HT1080 (cell line): ENCODE measurements at places on chromosomes 1 and 21.

DNA sequence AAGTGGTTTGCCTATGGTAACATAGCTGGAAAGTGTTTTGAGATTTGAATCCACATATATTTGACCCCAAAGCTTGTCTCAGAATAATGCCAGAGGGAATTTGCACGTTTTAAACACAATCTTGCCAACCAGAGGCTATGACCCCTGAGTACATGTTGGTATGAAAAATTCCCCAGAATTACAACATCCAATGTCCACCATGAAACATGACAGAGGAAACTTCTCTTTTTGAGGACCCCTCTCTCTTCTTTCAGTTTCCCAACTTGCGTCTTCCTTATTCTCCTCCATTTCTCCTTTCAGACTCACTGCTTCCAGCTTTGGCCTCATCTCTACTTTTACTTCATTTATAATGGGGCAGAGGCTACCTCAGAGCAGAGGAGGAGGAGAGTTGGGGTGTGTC, 5.5 kb upstream of the KCNJ9 start:
- DNase-seq, result no peak

- DNase-seq, result peak; percentile 86
Observed at GRCh38 chr21:26842974-26843932, 2.0 kb downstream of the ADAMTS1 start.

DNA sequence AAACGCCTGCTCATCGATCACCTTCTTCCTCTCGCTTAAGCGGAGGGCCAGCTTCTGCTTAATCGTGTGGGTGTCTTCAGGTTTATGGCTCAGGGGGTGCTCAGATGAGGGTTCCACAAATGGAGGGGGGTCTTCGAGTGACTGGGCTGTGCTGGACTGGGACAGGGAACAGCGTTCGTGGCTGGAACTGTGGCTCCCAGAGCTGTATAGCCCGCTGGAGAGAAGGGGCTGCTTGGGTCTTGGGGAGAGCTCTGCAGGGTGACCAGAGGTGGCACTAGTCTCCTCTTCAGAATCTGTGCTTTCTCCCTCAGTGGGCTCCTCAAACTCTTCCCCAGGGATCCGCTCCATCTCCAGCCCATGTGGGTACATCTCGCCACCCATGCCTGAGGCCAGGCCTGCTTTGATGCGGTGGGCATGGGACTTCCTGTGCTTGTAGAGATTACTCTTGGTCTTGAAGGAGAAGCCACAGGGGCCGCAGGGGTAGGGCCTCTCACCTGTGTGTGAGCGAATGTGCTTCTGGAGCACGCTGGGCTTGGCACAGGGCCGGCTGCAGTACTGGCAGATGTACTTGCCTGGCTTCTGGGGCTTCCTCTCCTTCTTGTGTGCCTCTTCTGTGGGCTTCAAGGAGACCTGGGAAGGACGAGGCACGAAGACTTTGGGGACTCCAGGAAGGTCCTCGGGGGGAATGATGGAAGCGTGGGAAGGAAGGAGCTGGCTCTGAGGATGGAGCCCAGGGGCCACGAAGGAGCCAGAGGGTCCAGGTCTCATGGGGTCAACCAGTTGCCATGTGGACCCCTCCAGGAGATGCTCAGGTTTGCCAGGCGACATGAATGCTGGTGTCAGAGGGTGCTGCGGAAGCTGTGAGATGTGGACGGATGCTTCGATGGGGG, 99.4 kb upstream of the EDN2 start:
- no peak for DNase-seq

GRCh38 chr21:38258521-38259485, 2.0 kb downstream of the KCNJ15 start:
- peak; percentile 85 for DNase-seq

- DNase-seq, result no peak
Observed at GRCh38 chr1:53581476-53581875, 122.3 kb downstream of the DMRTB1 start.

- DNase-seq, result no peak
Observed at GRCh38 chr21:36601362-36601761, 97.6 kb upstream of the SIM2 start.

GRCh38 chr1:103336408-103336807, 189.1 kb upstream of the RNPC3 start:
- no peak for DNase-seq

DNA sequence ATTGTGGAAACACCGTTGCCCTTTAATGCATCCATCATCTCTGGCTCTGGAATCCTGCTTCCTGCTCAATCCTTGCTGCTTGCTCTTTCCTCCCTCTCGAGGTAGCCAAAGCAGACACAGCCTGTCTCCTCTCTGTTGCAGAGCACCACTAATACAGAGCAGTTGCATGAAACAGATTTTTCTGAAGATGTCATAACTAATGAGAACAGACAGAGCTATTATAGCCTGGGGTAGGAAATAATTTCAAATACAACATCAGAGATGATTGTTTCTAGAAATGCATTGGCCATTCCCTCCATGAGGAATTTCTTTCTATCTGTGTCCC, 23.3 kb upstream of the ACBD6 start:
- DNase-seq, result no peak

- no peak for DNase-seq
Observed at GRCh38 chr1:36492491-36492890, 9.8 kb upstream of the CSF3R start.

GRCh38 chr1:233843525-233844204, 60.8 kb upstream of the SLC35F3 start:
- peak; percentile 48 for DNase-seq

GRCh38 chr1:234529095-234529949, 50.3 kb upstream of the TARBP1 start:
- no peak for DNase-seq

- DNase-seq, result peak; percentile 42
Observed at GRCh38 chr1:50605186-50605875, 182.1 kb upstream of the DMRTA2 start.

- no peak for DNase-seq
Observed at GRCh38 chr1:217889401-217889800, 258.3 kb downstream of the SPATA17 start.

GRCh38 chr21:29390778-29391177, 92.1 kb downstream of the BACH1 start:
- DNase-seq, result no peak

- DNase-seq, result no peak
Observed at GRCh38 chr1:53735681-53736080, 3.3 kb downstream of the GLIS1 start.

DNA sequence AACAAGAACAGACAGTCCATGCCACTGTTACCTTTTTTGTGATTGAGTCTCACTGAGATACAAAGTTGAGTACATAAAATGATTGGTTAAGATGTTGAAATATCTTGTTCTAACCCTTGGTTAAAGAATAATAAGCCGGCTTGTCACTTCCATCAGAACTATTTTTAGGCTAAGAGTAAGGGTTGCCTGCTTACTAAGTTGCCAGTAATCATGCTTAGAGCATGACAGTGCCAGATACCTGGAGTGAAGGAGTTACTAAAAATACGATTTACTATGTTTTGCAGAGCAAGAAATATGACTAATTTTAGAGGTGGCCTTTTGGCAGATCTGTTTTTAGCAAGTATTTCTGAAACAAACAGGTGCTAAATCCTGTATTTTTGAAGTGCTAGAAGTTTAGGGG, 6.0 kb downstream of the HUNK start:
- no peak for DNase-seq

GRCh38 chr1:107003972-107004371, 52.5 kb upstream of the PRMT6 start:
- DNase-seq, result no peak

DNA sequence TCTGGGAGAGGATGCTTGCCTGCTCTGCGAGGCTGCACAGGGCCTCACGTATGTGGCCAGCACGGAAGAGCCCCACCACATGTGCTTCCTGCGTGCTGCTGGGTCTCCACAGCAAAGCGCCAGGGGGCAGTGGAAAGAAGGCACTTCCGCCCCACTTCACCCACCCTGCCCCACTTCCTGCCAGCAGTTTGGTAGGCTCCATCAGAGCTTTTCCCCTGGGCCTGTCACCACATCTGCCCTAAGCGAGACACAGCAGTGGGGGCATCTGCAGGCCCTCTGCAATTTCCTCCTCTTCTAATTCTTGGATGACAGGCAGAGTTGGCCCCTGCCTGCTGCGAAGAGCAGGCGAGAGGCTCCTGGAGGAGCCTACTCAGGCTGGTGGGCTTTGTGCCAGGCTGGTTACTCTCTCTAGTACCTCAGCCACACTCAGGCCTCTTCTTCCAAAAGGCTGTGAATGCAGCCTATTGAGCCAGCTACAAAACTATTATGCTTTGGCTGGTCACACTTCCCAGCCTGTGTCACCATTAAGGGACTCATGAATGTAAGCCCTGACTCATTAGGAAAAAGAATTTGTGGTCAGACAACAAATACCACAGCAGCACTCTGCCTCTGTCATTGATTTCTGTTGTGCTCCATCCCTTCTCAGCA, 25.0 kb downstream of the CD244 start:
- peak; percentile 80 for DNase-seq

DNA sequence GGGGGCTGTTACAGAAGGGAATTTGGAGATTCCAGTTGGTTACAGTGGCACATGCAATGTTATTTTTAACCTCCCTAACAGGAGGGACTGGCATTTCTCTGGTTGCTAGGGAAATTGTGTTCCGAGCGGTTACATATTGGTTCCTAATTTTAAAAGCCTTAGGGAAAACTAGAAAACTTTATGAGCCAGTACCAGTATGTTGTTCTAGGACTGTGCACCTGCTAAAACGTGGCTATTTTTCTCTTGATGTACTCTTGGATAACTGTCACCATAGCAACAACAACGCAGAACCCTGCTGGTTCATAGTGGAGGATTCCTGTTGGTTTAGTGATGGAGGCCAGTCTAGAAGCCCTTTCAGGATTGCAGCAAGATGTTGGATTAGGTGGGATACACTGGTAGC, 68.9 kb upstream of the PGBD5 start:
- DNase-seq, result no peak

GRCh38 chr21:33541105-33541711, 709 bp downstream of the GART start:
- DNase-seq, result peak; percentile 56

GRCh38 chr1:244628789-244629188, 24.1 kb upstream of the DESI2 start:
- no peak for DNase-seq

GRCh38 chr1:118989878-118990378, 1.8 kb upstream of the TBX15 start:
- DNase-seq, result no peak

DNA sequence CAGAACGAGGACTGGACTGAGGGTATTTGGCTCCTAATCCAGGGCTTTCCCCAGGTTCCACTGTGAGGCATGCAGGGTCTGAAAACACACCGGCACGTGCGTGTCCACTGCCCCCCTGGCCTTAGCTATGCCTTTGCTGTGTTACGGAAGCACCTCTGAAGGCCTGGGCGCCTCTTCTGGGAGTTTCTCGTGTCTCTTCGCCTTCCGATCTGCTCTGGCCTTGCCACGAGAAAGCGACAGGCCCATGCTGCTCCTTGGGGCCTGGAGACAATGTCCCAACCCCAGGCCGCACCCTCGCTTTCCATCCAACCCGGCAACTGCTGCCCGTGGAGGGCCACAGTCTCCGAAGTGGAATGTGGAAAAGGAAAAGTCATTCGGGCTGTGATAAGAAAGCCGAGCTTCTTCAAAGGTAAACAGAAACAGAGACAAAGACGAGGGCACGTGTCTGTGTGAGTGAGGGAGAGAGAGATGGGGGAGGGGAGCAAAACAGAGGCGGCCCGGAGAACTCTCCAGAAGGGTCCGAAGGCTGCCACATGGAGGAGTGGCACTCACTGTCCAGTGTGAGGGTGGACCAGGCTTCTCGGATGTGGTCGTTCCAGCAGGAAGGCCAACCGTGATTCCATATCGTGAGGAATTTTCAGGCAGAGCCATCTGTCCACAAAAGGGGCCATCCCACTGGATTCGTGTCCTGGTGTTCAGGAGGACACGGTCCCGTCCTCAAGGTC, 3.4 kb upstream of the UMODL1 start:
- DNase-seq, result no peak

- no peak for DNase-seq
Observed at GRCh38 chr21:32383812-32384211, 9.0 kb downstream of the URB1 start.

- no peak for DNase-seq
Observed at GRCh38 chr1:234770924-234771540, 161.1 kb upstream of the IRF2BP2 start.
